MG63 (cell line): ENCODE measurements at places on chromosomes 6 and 20. TPM values are rescaled to one million over a fixed set of nuclear protein-coding genes. Genes with fewer than 3 reads are reported as not detected.

The OR2H2 gene
- total RNA-seq: not detected in 2 replicates

- no peak for DNase-seq
Measured at GRCh38 chr6:17957498-17957897, 29.9 kb downstream of the KIF13A start.

DNA sequence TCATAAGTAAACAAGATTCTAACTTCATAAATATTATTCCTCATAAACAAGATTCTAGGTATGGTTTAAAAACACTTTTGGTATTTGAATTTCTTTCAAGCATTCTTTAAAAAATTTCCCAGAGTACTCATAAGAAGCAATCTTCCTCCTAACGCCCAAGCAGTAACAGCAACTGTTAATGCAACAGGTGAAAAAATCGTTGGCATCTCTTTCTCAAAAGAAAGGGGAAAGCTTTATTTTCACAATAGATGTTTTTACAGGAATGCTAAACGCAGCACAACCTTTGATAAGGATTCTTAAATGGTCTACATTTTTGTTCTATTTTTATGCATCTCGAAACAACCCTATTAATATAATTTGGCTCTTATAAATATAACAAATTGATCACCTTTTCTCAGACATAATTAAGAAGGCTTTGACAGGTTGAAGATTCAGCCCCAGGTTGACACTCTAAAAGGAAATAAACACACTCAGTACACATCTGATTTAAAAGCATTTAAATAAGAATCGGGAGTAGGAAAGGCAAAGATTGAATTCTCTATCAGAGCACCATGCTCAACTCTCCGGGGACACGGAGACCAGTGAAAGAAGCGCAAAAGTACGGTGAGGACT, 634 bp downstream of the AHI1 start:
- no peak for DNase-seq

The MCHR2 gene
- total RNA-seq: not detected in 2 replicates

- DNase-seq: no peak
Measured at GRCh38 chr20:48541581-48542071, 286.2 kb downstream of the PREX1 start.

The PLTP gene
- 46.8 and 70.1 TPM in 2 replicates for total RNA-seq

DNA sequence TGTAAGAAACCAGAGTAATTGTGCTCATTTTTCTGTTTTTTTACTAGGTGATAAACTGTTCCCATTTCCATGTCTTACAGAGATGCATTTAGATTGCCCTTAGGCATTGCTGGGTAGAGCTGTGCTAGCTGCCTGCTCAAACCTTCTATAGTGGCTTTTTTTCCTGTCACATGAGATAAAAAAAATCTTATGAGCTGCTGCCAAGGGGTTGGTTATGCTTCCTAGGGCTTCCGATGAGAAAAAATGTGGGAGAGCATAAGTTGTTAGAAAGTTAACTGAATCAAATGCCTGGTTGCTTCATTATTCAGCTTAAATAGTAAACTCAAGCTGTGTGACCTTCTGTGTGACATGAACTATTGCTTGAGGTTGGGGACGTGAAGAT, 50.0 kb upstream of the NOX3 start:
- no peak for DNase-seq

- DNase-seq: no peak
Measured at GRCh38 chr20:24449026-24449720, 20.3 kb upstream of the SYNDIG1 start.

The PSORS1C1 gene
- total RNA-seq: not detected in 2 replicates

DNA sequence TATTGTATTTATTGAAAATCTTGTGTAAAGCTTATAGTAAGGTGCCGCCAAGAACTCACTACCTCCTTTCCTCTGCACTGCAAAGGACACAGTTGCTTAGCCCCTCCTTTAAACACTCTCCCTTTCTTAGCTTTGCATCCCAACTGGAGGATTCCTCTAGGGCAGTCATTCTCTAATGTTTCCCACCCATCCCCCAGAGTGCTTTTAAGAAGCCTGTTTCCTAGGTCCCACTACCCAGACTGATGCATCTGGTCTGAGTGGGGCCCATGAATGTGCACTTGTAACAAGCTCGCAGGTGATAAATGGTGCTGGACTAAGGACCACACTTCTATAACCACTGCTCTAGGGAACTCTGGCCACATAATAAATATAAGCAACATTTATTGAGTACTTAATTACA, 55.2 kb downstream of the B4GALT5 start:
- no peak for DNase-seq

The RTEL1 gene
- total RNA-seq: 13.4 and 22.7 TPM in 2 replicates

DNA sequence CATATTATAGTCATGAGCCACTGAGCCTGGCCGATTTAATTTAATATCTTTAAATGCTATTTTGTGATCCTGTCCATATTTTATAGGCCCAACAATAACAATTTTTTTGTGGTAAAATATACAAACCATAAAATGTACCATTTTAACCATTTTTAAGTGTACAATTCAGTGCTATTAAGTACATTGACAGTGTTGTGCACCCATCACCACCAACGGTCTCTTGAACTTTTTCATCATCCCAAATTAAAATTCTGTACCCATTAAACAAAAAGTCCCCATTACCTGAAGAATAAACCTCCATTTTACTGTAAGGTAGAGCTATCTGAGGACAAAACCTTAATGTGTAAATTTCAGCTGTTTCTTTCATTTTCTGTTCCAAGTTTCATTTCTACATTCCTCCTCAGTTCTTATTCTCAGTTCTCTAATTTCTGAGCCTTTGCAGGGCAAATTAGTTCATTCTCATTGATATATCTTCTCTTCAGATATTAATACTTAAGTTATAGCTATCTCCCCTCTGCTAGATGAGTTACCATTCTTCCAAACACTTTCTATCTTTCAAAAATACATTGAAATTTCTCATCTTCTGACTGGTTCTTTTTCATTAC, 10.3 kb downstream of the MTO1 start:
- no peak for DNase-seq

The EEF1A2 gene
- 62.5 and 113 TPM in 2 replicates for total RNA-seq
